ENCODE measurements at places on chromosomes 12 and 14.

- no peak for DNase-seq
Observed at GRCh38 chr12:13504736-13505135, 308.2 kb downstream of the EMP1 start.

GRCh38 chr12:52789637-52790426 is 6.1 kb downstream of the KRT3 start:
- peak; percentile 48 for DNase-seq

- DNase-seq, result no peak
Observed at GRCh38 chr14:74645756-74646470, 33.9 kb upstream of the LTBP2 start.

DNA sequence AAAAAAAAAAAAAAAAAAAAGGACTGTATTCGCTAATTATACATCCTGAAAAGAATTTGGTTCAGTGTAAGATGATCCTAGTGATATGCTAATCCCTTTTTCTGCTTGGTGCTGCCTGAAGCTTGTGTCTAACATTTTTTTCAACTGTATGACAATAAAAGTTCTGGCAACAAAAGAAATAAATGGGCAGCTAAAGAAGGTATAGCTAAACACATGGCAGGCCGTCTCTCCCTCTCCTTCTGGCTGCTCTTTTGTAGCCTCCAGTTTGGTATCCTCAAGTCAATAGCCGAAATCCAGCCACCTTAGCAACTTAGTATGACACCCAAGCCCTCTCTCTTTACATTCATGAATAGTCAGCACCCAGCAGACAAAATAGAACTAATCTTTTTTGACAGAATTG is 198.3 kb upstream of the OTX2 start:
- DNase-seq, result no peak

- peak; percentile 84 for DNase-seq
Observed at GRCh38 chr14:22980672-22981089, 1.7 kb downstream of the AJUBA start.

DNA sequence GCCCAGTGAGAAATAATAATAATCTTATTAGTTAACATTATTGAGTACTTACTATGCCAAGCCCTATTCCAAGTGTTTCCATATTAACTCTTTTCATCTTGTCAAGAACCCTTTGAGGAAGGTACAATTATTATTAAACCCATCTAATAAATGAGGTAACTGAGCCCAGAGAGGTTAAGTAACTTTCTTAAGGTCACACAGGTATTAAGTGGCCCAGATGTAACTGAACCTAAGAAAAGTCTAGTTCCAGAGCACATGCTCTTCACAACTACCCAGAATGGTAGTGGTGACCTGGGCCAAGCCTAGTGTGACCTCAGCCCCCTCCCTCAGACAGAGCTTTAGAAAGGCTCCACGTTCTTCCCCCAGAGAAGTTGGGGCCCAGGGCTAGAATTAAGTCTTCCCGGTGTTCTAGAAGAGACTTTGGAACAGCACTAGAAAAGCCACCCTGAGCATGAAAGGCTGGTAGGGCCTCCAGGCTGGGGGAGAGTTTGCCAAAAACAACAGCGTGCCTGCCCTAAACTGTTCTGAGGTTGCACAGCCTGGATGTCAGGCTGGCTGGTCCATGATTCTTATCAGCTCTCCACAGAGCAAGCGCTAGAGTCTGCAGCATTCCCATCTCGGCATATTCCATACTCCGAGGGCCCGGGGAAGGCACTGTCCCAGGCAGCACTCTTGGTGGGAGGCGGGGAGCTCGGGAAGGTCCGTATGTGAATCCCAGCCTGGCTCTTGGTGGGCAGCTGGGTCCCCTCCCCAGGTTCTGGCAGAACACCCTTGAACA is 41.3 kb upstream of the CTDSP2 start:
- peak; percentile 62 for DNase-seq

GRCh38 chr12:12979731-12980259 is 20.3 kb downstream of the HEBP1 start:
- peak; percentile 62 for DNase-seq

GRCh38 chr12:121806009-121806545 is 2.3 kb downstream of the SETD1B start:
- peak; percentile 46 for DNase-seq

DNA sequence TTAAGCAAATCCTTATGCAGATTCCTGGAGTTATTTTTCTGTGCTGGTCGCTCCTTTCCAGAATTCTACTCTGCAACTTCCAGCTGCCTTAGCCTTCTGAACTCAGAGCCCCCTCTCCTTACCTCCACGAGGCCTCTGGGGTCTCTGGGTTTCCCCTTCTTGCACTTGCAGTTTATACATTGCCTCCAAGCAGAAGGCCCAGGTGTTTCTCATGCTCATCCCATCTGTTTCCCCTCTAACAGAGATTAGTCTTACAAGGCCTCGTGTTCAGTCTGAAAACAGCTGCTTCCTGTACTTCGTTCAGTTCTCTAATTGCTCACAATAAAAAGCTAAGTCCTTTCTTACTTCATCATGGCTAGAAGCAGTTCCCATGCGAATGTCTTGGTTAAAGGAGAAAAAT is 134.4 kb upstream of the FGD4 start:
- peak; percentile 48 for DNase-seq

DNA sequence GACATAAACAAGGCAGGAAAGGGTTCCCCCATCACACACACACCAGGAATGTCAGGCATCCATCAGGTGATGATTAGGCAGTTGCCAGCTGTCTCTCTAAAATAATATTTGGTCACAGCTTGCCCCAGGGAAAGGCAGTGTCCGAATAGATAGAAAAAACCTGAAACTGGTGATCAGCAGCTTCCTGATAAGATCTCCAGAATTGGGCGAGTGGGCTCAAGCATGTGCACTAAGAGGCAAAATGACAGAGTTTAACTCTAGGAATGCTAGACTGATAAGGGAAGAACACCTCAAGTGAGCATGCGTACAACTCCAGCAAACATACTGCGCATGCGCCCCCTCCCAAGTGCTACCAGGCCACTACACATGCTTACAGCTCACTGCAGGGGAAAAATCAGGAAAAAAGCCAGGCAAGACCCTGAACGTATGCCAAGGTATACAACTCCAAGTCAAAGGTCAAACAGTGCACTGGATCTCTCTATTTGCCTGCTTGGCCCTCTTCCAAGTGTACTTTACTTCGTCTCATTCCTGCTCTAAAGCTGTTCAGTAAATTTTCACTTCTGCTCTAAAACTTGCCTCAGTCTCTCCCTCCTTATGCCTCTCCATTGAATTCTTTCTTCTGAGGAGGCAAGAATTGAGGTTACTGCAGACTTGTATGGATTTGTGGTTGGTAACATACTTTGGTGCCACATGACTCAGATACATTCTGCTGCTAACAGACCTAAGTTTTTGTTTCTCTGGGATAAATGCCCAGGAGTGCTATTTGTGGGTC is 73.5 kb upstream of the VASH1 start:
- DNase-seq, result no peak

DNA sequence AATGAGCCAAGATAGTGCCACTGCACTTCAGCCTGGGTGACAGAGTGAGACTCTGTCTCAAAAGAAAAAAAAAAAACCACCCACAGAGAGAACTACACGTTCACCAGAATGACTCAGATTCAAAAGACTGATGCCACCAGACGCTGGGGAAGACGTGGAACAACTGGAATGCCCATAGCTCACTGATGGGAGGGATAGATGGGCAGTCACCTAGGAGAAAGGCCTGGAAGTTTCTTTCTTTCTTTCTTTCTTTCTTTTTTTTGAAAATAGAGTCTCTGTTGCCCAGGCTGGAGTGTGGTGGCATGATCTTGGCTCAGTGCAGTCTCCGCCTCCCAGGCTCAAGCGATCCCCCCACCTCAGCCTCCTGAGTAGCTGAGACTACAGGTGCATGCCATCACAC is 10.0 kb upstream of the KLC1 start:
- DNase-seq, result no peak

- DNase-seq, result peak; percentile 85
Observed at GRCh38 chr12:54390668-54391551, 6.4 kb upstream of the ZNF385A start.

GRCh38 chr14:54052696-54053385 is 96.2 kb upstream of the BMP4 start:
- DNase-seq, result no peak

GRCh38 chr12:24617471-24617870 is 331.4 kb downstream of the BCAT1 start:
- peak; percentile 1 for DNase-seq

- DNase-seq, result peak; percentile 17
Observed at GRCh38 chr14:80787876-80788275, 153.7 kb downstream of the CEP128 start.

DNA sequence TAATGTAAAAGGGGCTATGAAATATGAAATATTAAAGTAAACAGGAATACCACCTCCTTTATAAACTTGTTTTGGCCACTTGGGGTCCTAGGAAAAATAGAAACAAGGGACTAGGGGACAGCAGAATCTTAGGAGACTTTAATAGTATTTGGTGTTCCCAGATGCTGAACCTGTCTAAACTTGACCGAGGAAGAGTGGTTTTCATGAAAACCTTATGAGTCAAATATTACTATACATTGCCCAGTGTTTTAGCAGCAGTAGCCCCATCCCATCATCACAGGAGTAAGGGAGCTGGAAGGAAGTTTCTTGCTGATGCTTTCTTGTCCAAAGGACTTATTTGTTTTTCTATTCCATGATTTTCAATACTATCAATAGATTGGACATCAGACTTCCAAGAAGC is 177.5 kb upstream of the CAND1 start:
- no peak for DNase-seq

GRCh38 chr12:12511895-12512711 is 50.6 kb downstream of the DUSP16 start:
- no peak for DNase-seq

GRCh38 chr12:6470375-6471163 is at the start of gene VAMP1:
Gene VAMP1, minus strand, starts transcription at chr12:6470677. Its CDS starts 146 bp downstream, at chr12:6470531.
- peak; percentile 99 for DNase-seq

DNA sequence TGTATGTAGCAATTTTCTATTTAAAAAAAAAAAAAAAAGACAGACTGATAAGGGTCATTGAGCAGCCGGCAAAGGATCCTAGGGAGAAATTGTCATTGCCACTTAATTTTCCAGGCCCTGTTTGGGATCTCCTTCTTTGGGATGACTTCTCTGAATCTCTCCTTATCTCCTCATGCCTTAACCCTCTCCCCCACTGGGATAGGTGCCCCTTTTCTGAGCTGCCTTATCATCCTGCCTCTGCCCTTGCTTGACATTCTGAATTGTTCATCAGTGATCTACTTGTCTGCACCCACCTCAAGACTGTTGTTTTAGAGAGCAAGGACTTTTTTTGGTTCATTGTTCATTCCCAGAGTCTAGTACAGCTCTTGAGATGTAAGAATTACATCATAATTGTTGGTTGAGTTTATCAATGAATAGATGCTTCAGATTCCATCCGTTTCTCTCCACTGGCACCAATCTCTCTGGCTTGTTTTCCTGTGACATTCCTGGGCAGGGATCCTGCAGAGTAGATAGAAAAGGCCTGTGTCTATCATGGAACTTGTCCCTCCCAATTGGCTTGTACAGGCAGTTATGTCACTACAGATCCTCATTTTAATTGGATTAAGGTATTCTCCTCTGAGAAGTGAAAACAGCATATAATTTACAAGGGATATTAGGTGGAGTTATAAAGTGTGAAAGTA is 42.6 kb downstream of the SOCS2 start:
- DNase-seq, result no peak

GRCh38 chr14:57227083-57227482 is 41.6 kb downstream of the EXOC5 start:
- no peak for DNase-seq

DNA sequence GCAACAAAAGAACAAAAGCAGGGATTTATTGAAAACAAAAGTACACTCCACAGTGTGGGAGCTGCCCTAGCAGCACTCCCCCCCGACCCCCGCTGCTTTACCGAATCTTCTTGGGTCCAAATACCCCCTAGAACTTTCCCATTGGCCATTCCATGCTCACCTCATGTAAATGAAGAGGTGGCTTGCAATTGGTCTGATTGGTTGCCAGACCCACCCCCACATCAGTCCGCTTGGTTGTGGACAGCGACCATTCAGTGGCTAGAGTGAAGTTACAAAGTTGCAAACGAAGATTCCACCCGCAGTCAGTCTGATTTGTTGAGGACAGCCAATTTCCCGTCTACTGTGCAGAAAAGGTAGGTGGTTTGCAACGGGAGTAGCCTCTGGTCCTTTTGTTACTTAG is 3.9 kb downstream of the STYX start:
- DNase-seq, result no peak

- no peak for DNase-seq
Observed at GRCh38 chr12:69619050-69619449, 8.3 kb upstream of the LRRC10 start.

GRCh38 chr14:72605096-72605920 is 288.6 kb downstream of the DPF3 start:
- DNase-seq, result no peak

DNA sequence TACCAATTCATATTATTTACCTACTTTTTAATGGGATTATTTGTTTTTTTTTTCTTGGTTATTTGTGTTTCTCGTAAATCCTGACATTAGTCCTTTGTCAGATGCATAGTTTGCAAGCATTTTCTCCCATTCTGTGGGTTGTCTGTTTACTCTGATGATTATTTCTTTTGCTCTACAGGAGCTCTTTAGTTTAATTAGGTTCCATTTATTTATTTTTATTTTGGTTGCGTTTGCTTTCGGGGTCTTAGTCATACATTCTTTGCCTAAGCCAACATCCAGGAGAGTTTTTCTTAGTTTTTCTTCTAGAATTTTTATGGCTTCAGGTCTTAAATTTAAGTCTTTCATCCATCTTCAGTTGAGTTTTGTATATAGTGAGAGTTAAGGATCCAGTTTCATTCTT is 289.9 kb downstream of the AKAP6 start:
- no peak for DNase-seq

DNA sequence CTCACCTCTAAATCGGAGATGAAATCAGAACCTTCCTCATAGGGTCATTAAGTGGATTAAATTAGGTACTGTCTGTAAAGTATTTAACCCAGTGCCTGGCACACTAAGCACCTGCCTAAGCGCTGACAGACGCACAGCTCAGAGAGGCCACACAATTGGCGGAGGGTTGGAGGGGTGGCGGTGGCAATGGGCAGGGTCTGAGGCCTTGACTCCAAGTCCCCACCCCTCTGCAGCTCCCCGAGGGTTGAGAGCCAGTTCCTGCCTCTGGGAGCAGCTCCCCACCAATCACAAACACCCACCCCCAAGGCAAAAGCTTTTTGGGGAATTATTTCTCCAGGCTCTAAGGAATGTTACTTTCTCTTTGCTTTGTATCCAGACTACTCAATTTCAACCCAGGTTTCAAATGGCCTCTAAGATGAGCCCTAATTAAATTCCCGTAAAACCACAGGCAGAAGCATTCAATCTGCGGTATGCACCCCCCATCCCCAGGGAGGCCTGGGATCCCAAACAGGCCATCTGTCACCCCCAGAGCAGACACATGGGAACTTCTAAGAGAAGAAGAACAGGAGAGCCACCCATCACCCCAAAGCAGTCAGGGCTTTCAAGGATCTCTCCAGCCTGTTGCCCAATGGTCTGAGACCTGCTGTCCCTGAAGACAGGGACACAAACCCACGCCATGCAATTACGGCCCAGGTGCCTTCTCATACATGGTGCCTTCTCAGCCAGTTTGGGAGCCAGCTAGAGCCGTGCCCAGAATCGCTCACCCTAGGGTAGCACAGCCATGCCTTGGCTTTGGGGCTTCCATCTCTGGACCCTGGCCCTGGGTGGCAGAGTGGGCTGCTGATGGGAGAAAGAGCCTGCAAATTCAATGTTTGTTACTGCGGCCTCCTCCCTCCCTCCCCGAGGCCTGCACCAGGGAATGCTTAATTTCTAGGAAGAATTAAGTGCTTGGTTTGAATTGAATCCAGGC is 66.1 kb downstream of the CHGA start:
- DNase-seq, result no peak
